ENCODE measurements at places on chromosomes 4 and X.

DNA sequence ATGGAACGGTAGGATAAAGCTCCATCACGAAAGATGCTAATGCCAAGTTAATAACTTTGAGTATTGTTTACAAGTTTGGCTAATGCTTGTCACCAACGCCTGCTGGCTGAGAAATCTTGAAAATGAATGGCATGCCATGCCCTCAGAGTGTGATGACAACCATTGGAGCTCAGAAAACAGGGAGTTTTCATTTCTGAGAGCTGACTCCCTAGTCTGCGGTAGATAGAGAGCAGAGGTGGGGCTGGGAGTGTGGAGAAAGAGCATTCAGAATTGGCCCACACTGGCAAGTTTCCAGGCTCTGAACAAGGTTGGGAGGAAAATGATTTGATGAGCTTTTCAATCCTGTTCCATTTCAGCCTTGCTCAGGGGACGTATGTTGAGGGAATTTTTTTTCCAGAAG is 183.9 kb downstream of the CPEB2 start:
- no peak for DNase-seq

- DNase-seq, result peak; percentile 23
Observed at GRCh38 chr4:53477636-53478035, 100.2 kb downstream of the FIP1L1 start.

GRCh38 chr4:12761694-12762093 is 722.4 kb downstream of the RAB28 start:
- no peak for DNase-seq

- DNase-seq, result no peak
Observed at GRCh38 chrX:12999422-12999821, 24.5 kb downstream of the TMSB4X start.

GRCh38 chrX:63506320-63506719 is 155.2 kb upstream of the SPIN4 start:
- peak; percentile 39 for DNase-seq

DNA sequence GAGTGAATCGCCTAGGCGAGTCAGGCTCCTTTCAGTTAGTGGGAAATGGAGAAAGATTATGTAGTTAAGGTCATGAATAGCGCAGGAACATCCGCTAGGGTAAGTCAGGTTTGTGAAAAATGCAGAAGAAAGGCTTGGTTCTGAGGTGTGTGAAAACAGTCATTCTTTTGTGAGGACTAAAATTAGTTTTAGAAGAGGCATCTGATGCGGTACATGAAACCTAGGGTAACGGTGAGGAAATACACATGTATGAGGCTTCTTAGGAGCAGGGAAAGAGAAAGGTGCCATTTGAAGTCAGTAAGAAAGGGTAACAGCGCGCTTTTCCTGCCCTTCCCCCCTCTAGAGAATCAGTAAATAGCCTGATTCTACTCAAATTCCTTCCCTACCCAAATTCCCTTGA is 570 bp upstream of the RNF128 start:
- DNase-seq, result peak; percentile 11

DNA sequence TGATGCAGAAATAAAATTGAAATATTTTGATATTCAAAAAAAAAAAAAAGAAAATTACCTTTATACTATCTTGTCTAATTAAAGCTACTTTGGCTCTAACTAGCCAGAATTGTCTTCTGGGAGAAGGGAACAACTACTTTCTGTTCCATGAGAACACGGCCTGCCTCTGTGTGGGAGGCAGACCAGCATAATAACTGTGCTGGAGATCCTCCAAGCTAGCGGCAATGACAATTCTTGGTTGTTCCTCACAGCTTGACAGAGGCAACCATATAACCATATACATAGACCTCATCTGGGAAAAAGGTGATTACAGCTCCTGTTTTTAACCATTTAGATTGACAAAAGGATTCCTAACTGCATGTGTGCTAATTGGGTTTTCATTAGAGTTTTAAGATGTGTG is 95.7 kb downstream of the RBMX2 start:
- DNase-seq, result no peak

- DNase-seq, result no peak
Observed at GRCh38 chr4:153346563-153346962, 2.1 kb downstream of the MND1 start.

- no peak for DNase-seq
Observed at GRCh38 chr4:146033149-146033548, 94.5 kb upstream of the ZNF827 start.

DNA sequence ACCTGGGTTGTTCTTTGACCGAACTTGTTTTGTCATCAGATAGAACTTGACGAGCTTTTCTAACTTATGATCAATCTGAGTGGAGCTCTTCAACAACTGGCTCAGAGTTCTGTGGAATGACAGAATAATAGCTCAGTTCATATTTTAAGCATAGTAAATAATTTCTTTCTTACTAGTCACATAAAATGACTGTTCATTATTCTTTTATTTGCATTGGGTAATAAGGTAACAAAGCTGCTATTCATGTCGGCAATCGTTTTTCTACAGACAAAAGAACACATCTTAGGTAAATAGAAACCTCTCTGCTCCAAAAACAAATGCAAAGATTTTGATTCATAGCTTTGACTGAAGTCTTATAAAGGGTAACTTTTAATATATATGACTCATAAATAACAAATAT is 57.3 kb upstream of the CXCL8 start:
- no peak for DNase-seq

GRCh38 chrX:103831342-103831802 is 685 bp downstream of the RAB9B start:
- no peak for DNase-seq

- DNase-seq, result no peak
Observed at GRCh38 chr4:8370835-8371595, 69.5 kb downstream of the ACOX3 start.

DNA sequence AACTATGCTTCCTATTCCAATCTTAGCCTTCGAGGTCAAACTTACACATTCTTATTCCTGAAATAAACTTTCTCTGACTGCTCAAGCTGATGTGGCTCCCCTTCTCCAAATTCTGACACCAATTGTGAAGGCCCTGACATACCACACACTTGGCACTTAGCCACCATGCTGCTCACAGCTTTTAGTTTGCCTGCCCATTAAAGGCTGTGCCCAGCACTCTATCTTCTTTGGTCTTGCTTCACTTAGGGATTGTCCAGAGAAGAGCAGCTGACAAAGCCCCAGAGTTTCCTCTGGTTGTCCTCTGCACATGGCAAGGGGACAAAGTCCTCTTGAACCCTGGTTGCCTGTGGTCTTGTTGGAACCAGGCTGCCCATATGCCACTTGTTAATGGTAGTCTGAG is 126.1 kb downstream of the ARHGEF9 start:
- no peak for DNase-seq

- peak; percentile 39 for DNase-seq
Observed at GRCh38 chr4:110540982-110541451, 65.1 kb downstream of the ENPEP start.

DNA sequence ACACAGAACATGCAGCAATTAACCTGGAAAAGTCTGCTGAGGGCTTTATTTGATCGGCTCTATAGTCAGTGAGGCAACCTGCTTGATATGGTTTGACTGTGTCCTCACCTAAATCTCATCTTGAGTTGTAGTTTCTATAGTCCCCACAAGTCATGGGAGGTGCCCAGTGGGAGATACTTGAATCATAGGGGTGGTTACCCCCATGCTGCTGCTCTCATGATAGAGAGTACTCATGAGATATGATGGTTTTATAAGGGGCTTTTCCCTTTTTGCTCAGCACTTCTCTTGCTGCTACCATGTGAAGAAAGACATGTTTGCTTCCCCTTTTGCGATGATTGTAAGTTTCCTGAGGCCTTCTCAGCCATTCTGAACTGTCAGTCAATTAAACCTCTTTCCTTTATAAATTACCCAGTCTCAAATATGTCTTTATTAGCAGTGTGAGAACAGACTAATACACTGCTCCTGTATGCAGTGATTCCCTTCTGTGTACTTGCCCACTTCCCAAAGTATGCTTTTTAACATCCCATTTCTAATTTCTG is 78.2 kb downstream of the NPFFR2 start:
- no peak for DNase-seq

DNA sequence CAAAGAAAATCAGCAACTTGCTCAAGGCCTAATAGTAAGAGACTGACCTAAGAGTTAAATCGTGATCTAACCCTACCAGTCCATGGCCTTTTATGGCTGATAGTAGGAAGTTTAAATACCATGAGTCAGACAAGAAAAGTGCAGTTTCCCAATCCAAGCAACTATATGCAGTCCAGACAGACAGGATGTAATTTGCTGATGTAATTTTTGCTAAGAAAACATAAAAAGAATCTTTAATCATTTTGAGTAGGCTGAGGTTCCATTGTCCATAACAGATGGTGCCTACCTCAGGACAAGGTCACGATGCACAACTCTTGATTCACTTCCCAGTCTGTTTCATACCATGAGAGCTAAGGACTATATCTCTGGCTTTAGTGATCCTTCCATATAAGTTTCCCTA is 317.5 kb upstream of the GRIA3 start:
- peak; percentile 92 for DNase-seq

- DNase-seq, result no peak
Observed at GRCh38 chr4:5338531-5338930, 287.3 kb downstream of the STK32B start.

DNA sequence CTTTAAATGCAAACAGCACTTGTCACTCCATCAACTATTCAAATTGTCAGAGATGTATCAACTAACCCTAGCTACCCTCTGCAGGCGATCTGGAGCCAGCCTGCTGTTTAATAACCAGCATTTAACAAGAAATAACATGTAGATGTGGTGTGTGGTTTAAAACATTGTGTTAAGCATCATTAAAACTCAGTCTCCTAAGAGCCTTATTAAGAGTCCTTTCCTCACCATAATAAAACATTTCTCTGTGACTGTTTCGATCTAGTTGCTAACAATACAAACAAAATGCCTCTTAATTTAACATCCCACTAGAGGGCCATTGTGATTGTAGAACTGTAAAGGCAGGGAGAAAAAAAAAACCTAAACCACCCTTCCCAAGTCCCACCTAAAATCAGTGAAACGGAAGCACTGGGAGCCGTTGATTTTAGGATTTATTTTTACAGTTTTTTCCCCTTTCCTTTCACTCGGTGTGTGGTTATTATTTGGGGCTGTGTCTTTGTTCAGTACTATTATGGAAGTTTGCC is 708.6 kb downstream of the C4orf33 start:
- no peak for DNase-seq

GRCh38 chr4:95049551-95050233 is 291.9 kb downstream of the BMPR1B start:
- peak; percentile 34 for DNase-seq

DNA sequence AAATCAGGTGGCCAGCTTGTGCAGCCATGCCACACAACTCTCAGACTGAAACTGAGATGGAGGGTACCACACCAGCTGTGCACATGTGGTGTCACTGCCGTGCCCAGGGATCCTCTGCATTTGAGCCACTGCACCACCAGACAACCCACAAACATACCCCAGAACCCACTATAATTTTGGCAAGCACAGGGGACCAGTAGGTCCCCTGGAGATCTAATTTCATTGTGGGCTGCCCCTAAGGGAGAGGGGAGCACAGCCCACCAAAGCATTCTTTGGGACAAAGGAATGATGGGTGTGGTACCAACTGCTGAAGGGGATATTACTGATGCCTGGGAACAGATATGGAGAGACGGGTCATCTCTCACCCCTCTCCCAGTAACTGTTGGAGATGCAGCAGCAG is 140.9 kb downstream of the EFHC2 start:
- no peak for DNase-seq

DNA sequence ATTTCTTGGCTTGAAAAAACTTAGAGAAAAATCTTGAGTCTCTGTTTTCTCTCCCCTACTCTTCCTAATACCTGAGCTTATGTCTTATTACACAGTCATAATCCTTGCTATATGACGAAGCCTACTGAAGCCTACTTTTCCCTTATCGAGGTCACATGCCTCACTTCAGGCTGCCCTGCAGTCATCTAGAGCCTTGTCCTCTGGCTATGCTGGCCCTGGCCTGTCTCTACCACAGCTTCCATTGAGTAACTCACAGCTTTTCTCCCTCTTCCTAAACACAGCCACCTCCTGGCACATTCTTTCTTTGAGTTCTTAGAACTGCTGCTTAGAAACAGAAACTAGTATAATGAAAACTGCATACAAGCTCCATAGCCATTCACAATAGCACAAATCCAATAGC is 1698.3 kb downstream of the STIM2 start:
- DNase-seq, result no peak

- DNase-seq, result no peak
Observed at GRCh38 chr4:87003266-87003665, 68.5 kb downstream of the AFF1 start.

GRCh38 chr4:111628437-111628836 is 516.8 kb upstream of the FAM241A start:
- peak; percentile 33 for DNase-seq

- DNase-seq, result no peak
Observed at GRCh38 chrX:42772874-42773273, 5.1 kb downstream of the PPP1R2C start.

- no peak for DNase-seq
Observed at GRCh38 chr4:56821381-56822243, at the start of gene SPINK2. Gene SPINK2, minus strand, starts transcription at chr4:56821701. Its CDS starts 39 bp downstream, at chr4:56821662.

DNA sequence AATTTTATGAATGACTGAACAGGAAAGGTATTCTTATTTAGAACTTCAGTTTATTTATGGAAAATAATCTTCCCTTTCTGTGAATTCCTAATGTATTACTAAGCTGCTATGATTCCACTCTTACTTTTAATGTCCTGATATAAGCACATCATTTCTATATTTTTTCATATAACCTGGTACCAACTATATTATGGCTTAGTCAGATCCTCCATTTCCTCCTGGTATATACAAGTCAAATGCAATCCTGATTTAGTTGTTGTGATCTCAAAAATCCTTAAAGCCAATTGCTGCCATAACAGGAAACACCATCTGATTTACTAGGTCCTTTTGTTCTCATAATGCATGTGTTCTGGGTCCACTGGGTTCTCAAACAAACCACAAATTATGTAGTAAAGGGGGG is 26.8 kb downstream of the TRMT2B start:
- peak; percentile 6 for DNase-seq

- DNase-seq, result no peak
Observed at GRCh38 chr4:120445186-120445585, 378.5 kb upstream of the MAD2L1 start.

GRCh38 chrX:132815643-132816042 is 142.8 kb downstream of the HS6ST2 start:
- no peak for DNase-seq

DNA sequence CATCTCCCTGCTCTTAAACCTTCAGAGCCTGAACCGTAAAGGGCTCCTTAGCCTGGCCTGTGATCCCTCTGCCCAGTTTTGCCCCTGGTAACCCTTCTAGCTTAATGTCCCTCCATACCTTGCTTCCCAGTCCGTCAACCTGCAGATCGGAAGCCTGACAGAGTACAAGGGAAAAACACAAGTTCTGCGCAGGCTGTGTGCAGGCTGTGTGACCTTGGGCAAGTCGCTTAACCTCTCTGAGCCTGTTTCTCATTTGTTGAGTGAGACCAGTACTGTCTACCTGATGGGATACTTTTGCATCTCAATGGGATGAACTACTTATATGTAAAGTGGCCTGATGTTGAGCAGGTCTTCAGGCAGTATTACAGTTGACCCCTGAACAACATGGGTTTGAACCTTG is 1.7 kb downstream of the NSDHL start:
- no peak for DNase-seq

Measured in fibroblast of lung (primary cell).